Heart left ventricle (tissue), 16 donors: ENCODE measurements at places on chromosomes 7 and 10. TPM values are rescaled to one million over a fixed set of nuclear protein-coding genes. Genes with fewer than 3 reads are reported as not detected.

The ZNF467 gene
- total RNA-seq, result 9.5 TPM

GRCh38 chr7:81715984-81716588, 53.8 kb downstream of the HGF start:
- no peak for DNase-seq

The NACAD gene
- 3.7 TPM for total RNA-seq

DNA sequence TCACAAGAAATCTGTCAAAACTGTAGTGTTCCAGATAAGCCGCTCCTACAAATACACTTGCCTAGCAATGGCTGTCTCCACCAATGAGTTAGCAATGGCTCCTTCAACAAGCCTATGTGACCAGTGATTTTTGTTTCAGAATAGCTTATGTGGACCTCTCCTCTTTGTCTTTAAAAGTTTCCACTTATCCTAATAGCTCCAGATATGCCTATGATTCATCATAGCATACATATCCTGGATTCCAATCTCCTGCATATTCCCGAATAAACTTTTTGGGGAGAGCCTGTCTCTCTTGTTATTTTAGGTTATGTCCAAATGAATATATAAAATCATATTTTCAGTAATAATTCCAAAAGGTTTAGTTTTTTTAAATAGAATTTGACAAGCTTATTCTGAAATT, 510.6 kb downstream of the ARL4A start:
- DNase-seq, result no peak

The IDI2 gene
- total RNA-seq, result not detected

The TMEM130 gene
- 0.27 TPM for total RNA-seq

- DNase-seq, result no peak
These were observed 85.8 kb downstream of the AGMO start for GRCh38 chr7:15475808-15476530.

The RBP4 gene
- 0.89 TPM for total RNA-seq

DNA sequence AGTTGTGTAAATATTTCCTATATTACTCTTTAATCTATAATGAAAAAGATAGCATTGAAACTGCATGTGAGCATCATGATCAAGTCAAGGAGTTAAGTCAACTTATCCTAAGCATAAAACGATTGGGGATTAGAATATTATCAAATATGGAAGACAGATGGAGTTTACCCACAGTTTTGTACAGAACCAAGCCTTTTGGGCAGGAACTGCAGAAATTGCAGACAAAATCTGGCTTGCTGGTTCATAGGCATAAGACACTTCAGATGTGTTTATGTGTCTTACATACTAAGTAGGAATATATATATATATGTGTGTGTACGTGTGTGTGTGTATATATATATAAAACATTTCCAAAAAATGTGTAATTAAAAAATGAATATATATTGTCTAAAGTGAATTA, 375.4 kb upstream of the TPK1 start:
- no peak for DNase-seq

DNA sequence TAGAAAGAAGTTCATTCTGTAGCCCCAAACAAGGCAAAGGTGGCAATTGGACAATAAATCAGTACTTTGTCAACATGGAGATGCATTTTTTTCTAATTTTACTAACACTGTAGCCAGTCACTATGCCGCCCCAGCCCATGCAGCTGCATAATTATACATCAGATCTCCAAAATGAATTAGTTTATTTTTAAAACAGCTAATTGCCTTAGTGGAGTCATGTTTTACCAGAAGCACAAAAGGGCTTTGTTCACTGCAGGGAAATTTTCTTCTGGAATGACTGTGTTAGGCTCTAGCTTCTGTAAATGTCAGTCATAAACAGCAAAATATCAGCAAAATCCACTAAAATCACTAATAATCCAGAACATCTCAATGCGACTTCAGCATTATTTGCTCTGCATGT, 20.1 kb upstream of the HDAC9 start:
- DNase-seq, result no peak

DNA sequence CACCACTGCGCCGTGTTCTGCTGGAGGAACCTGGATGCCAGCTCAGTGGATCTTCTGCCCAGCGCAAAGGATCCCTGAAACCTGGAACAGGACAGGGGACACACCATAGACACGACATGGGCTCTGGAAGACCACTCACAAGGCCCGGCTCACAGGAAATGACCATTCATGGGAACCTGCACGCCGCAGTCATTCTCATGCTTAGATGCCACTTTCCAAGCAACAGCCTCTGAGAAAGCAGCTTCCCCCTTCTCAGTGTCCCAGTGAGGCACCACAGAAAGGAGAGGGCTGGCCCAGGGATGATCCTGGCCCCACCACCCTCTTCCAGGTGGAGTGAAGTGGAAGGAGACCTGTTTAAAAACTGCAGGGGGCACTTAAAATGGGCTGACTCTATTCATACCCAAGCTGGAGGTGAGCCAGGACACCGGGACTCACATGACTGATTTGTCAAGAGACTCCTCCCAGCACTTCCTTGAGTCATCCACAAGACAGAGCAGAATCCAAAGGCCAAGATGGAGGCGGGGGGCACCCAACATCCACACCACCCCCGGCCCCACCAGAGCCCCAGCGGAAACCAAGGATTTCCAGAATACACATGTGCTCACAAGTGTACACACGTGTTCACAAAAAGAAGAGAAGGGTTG, 11.2 kb downstream of the CTBP2 start:
- DNase-seq, result peak; percentile 75

DNA sequence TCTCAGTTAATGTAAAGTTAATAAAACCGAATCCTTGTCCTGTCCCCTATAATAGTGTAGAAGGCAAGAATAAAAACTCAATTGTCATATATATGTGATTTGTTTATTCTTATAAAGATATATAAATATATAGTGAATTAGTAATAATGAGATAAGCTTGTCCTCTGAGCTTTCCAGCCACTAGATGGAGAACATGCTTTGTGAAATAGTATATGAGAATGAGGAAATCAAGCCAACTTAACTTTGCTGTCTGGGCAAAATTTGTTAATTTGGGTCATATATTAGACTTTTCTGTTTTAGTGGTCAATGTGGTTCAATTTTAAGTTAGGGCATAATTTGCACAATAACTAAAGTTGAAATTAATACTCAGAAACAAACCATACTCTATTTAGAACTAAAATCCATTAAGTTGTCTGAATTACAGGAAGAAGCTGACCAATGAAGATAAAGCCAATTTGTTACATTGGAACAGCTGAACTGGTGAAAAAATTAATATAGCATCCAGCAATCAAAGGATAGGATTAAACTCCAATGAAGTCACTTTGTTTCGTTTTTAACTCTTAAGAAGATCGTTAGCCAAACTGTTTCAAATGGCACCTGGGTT, 595.0 kb downstream of the ARL4A start:
- DNase-seq, result no peak

DNA sequence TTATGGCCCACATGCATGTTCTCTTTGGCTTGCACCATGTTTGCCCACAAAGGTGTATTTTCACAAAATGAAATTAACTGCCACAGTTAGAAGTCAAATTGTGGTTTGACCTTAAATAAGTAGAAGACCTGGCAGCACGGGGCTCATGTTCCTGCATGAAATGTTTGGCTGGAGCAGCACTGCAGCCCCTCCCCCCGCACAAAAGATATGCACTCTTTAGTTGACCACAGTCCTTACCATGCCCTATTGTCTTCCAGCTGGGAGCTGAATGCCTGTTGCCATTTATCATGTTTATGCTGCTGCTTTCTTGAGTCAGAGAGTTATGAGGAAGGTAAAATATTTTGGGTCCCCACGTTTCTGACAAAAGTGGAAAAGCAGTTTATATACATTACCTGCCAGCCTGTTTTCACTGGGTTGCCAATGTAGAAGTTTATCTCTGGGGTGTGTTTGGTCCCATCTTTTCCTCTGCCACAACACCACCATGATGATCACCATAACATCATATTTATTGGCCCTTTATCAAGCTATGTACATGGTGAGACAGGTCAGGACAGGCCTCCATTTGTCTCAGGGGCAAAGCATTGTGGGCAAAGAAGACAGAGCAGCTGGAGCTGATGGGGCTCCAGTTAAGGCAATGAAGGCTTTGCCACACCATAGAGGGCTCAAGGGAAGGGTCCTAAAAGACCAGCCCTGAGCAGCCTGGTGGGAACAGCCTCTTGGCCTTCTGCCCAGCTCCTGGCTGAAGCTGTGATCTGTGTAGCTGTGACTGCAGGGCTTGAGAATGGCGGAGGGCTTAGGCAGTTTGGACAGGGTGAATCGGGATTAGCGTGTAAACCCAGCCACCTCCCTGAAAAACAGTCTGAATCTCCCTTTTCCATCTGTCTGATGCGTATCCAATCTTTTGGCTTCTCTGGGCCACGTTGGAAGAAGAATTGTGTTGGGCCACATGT, 5.4 kb downstream of the PRF1 start:
- no peak for DNase-seq
